ENCODE measurements at places on chromosomes 16 and 17.

- DNase-seq = no peak
Measured at GRCh38 chr17:63785556-63785955, 11.6 kb downstream of the DDX42 start.

DNA sequence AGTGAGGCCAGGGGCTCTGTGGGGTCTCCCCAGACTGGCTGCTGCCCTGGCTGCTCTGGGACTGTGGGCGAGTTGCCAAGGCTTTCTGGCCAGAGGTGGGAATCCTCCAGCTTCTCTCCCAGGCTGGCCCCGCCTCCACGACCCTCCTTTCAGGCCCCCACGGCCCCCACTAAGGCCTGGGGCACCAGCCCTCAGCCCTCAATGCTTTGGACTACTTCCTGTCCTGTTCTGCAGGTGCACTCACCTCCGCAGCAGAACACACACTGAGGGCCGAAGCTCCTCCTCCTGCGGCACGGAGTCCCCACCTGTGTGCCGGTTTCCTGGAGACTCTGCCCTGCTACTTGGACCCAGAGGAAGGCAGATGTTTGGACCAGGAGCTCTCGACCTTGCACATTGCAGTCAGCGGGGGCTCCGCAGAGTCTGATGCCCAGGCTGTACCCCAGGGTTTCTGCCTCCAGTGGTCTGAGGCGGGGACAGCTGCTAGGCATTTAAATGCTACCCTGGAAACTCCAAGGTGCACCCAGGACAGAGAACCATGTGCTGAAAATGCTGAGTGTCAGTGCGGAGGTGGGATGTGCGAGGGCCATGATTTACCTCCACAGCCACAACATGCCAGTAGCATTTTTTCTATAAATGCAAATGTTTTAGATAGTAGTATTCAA, 223.8 kb downstream of the IRF8 start:
- DNase-seq = no peak

DNA sequence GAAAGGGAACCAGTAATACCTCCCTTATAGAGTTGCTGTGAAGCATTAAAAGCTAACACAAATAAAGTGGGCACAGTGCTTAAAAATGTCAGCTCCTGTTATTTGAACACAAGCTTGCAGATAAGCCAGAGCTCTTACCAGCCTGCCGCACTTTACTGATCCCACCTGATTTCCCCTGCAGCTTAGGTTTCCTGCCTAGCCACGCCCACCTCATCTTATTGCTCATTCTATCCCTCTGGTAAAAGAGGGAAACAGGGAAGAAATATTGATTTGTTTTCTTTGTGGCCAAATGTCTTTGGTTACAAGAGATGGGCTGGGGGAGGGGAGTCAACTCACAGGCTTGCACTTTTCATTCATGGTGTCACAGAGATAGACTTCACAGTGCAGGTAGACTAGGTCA, 9.6 kb upstream of the GP2 start:
- no peak for DNase-seq

- DNase-seq = no peak
Measured at GRCh38 chr16:4880006-4880580, 32.8 kb downstream of the UBN1 start.

DNA sequence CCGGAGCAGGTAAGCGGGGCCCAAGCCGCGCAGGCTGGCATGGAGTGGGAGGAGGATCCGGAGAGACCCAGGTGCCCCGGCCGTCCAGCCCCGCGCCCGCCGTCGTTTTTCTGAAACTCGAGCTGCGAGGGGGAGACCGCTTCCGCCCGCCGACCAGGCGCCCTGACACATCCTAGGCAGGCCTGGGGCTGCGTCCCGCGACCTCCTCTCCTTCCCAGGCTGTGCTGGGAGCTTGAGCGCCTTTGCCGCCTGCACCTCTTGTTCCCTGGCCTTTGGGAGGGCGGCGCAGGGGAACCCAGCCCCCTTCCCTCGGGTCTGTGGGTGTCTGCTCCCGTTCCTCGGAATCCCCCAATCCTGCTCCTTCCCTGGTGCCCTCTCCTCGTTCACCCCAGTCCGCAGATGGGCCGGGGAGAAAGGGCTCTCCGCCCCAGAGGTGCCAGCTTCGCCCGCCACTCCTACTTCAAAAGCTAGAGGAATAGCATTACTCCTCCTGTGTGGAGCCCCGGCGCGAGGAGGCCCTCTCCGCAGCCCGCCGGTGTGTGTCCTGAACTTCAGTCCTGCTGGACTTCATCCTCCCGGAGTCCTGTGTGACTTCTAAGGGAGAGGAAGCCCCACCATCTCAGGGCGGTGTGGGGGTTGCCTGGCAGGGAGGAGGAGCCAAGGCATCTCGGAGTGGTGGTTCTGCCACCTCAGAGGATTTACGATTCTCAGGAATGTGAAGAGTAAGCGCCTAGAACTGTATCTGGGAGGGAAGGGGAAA, 1.0 kb downstream of the NHERF1 start:
- no peak for DNase-seq
